Fibroblast of skin of left quadriceps (primary cell): ENCODE measurements at places on chromosomes 6 and 20.

DNA sequence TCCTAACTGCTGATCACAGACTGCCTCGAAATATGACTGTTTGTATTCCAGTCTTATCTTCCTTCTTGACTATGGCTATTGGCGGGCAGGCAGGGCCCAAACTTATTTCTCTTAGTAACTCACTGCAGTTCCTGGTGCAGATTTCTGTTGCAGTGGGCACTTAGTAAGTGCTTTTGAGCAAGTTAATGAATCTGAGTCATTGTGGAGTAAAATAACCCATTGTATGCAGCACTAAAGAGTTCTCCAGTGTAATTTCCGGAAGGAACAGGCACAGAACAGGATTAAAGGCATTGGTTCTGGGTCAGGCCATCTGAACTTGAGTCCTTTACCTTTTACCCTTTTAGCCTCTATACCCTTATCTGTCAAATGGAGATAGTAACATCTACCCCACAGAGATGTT lies 23.6 kb downstream of the SLC35F1 start:
- DNase-seq: no peak

DNA sequence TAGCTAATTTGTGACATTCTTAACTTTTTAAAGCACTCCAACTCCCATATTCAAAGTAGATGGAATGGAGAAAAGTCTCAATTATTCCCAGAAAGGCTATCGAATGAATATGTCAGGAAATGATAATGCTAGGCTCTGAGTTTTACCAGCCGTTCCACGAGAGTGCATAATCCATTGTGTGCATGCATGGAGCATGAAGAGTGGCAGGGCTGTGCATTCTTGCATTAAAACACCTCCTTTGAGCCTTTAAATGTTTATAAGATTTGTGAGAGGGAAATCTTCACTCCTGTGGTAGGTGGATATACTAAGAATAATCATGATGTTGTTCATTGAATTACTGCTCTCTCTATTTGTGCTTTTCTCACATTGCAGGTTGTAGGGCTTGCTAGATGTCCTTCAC lies 178.3 kb downstream of the CARMIL1 start:
- DNase-seq: no peak

- DNase-seq: no peak
These were observed 806 bp downstream of the MICAL1 start for GRCh38 chr6:109454496-109455436.

DNA sequence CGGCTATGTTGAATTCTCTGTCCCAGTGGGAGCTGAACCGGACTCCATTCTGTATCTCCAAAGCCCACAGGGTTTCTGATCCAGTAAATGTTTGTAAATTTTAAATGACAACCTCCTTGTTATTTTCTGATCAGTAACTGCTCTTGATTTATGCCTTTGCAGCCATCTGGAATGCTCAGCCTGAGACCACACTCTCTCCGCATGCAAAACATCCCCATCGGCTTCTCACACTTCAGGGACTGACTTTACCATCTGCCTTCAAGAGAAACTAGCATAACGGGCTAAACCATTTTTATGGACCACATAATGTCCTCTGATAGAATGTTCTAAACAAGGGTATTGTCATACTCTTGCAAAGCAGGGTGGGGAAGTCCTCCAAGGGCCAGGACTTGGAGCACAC lies 94.5 kb upstream of the FOXQ1 start:
- no peak for DNase-seq

DNA sequence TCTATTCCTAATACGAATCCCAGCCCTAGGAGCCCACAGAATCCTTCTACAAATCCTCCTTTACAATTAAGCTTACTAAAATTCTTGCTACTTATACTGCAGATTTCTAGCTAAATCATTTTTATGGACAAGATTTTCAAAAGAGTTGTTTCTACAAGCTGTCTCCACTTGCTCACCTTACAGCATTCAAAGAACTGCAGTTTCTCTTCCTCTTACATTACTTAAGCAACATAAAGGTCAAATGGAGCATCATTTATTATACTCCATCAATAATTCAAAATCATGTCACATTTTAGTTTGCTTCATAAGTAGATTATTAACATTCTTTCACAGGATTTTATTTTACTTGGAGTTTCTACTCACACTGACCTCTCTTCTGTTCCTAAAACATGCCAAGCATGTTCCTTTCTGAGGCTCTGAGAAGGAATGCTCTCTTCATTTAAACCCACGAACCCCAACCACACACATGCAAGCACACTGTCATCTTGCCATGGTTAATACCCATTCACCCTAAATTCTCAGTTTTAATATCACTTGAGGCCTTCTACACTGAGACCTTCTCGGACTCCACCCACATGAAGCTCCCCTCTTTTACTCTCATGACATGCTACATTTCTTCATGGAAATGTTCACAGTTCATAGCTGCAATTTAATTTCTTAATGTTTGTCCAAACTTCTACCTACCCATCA lies 388.2 kb downstream of the TBC1D32 start:
- no peak for DNase-seq

GRCh38 chr6:31125586-31126363 lies 5.5 kb upstream of the CDSN start:
- DNase-seq: no peak

DNA sequence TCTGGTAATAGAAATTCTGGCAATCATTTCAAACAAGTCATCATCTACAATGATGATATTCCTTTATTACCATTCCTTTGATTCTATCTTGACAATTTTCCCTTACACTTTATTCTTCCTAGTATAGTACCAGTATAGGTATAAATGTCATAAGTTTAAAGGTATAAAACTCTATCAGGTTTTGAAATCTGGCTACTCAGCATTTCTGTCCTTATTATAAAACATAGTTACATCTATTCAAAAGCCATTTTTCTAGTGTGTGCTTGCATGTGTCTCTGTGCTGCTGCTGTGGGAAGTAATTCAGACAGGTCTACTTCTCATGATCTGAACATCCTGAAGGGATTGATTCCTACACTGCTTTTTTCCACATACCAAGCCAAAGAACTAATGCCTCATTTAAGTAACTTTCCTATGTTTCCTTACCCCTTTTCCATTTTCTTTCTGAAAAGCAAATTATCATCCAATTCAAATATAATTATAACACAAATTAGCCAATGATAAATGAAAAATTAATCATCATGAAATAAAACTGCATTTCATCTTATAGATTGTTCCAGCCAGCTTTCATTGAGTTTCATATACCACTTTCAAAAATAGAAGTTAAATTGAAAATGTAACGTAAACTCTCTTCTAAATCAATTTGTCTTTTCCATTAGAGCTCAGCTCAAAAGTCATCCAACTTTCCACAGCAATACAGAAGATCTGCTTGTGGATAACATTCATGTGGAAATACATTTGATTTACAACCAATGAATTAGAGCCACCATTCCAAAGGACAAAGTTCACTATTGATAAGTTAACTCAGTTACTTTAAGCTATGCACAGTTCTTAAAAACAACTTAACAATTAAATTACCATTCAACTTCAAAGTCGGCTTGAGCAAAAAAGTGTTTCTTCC lies 35.9 kb downstream of the COL12A1 start:
- DNase-seq: no peak

DNA sequence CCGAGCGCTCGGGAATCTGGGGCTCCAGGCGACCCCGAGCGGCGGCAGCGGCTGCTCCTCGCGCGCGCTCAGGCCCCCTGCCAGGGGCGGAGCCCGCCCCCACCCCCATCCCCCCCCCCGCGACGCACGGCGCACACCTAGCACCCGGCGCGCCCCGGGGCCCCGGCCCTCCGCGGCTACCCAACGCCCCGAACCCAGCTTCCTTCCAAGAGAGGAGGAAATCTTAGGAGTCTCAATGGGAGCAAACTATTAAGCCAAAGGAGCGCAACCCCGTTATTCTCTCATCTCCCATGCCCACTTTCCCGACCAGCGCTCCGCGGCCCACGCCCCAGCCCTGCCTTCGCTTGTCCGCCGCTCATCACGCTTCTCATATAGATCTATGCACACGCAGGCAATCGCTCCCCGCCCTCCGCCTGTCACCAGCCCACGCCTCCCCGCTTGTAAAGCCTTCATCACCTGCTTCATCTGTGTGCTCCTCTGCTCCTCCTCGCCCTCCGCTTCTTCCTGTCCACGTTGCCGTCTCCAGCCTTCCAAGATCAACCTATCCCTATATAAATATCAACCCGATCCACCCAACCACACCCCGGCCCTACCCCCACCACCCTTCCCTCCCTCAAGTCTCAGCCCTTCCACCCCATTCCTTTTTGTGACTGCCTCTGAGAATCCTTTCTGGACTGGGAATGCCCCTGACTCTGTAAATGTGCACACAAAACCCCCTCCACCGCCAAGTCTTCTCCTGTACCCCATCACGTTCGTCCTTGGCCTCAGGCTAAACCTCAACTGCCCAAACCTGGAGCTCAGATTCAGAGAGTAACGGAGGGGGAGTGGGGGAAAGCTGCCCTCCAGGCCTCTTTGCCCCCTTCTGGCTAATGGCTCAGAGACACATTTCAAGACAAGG lies at the start of gene DLK2:
Gene DLK2 (minus strand): TSS at position 18 of the 898 bp plus-strand sequence. CDS start 723 bp downstream, outside the sequence.
- no peak for DNase-seq

DNA sequence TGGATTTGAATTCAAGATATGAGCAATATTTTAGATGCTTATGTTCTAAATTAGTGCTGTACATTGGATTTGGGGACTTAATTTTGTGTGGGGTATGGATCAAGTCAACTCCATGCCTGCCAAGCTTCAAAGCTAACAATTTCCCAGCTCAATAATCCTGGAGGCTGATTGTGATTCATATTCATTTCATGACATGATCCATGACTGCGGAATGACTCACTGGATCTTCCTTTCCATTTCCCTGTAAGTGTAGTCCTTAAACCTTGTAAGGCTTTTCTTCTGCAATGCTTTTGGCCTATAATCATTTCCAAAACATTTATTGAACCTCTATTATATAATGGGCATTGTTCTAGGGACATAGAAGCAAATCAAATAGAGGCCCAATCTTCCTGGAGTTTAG lies 44.7 kb upstream of the CCN2 start:
- peak; percentile 78 for DNase-seq

DNA sequence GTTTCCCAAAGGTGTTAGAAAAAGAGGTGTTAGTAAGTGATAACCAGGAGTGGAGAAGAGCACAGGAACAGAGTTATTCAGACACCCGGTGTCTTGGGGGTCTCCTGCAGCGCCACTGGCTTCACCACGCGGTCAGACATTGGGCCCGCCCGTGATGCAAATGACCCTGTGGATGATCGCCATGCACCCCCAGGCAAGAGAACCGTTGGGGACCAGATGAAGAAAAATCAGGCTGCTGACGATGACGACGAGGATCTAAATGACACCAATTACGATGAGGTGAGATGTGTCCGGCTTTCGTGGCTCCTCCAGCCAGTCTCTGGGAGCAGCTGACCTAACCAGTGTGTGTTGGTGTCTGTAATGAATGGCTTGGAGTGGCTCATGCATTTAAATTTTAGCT lies 2.0 kb downstream of the PRPF6 start:
- DNase-seq: no peak

DNA sequence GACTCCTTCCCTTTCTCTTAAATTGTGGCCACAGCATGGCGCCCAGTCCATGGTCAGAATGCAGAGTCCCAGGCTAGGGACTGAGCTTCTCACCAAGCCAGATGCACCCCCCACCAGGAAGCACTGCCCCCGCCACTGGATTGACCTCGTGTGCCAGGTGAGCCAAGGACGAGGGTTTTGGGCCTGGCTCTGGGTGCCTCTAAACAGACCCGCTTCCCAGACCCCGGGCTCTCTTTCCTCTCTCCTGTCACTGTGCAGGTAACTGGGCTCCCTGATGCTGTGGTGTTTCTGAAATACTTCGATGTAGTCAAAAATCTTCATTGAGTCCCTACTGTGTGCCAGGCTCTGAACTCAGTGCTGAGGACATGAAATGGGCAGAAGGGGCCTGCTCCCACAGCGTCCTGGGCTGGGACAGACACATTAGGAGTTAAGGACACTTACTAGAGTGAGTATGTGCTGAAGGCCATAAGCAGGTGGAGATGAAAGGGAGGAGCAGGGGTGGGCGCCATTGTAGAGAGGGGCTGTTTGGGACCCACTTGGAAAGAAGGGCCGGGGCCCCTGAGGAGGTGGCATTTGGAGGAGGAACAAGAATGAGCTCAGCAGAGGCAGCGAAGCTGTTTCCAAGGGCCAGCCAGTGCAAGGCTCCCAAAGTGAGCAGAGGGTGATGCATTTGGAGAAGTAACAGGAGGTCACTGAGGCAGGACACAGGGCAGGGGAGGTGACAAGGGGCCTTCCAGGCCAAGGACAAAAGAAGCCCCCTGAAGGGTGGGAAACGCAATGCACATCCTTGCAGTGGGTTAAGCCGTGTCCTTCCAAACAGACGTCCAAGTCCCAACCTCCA lies 217.1 kb downstream of the ANKRD60 start:
- no peak for DNase-seq

- DNase-seq: peak; percentile 26
These were observed 96.9 kb downstream of the JPH2 start for GRCh38 chr20:44089987-44090674.

DNA sequence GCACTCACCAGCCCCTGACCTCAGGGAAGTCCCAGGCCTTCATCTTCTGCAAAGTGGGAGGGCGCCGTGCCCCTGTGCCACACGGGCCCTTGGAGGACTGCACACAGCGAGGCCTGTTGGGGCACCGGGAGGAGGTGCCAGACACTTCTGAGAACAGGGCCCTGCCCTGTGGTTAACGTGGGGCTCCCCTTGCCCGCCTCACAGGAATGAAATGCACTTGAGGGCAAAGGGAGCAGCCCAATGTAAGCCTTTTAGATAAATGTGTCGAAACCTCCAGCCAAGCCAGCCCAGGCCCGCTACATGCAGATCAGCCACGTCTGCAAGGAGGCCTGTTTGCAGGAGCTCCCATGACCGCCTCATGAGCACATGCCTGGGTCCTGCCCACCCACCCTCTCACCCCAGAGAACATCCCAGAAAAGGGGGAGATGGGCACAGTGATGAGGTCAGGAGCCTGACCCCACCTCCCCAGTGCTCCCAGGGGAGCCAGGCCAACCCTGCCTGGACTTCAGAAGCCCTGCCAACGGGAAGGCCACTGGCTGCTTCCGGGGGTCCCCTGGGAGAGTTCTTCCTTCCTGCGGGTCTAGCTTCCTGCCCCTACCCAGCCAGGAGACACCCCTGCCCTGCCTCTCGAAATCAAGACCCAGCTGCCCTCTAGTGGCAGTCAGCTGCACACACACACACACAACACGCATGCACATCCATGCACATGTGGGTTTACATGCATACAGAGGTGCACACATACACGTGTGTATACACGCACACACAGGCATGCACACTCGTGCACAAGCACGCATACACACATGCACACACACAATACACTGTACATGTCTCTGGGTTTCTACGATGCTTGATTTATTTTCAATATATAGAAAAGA lies 178.7 kb downstream of the TAF4 start:
- peak; percentile 10 for DNase-seq

DNA sequence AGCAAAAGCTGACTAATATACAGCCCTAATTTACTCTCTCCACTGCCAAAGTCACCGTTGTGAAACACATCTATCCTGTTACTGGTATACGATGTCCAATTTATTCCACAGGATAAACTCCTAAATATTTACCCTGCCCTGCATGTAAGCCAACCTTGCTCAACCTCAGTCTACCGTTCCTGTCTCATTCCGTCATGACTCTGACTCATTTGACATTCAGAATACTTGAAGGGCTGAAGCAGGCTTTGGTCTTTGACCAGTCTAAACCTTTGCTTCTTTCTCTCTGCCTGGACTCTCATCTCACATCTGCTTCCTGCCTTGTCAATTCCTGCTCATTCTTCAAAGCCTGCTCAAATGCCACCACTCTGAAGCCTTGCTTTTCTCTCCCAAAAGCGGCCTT lies 157.5 kb downstream of the SCP2D1 start:
- DNase-seq: no peak
